ENCODE measurements at places on chromosomes 5 and 9.

GRCh38 chr9:32866273-32866672 lies 82.9 kb downstream of the TMEM215 start:
- no peak for DNase-seq

- no peak for DNase-seq
Measured at GRCh38 chr5:137096149-137097103, 402.7 kb downstream of the SPOCK1 start.

DNA sequence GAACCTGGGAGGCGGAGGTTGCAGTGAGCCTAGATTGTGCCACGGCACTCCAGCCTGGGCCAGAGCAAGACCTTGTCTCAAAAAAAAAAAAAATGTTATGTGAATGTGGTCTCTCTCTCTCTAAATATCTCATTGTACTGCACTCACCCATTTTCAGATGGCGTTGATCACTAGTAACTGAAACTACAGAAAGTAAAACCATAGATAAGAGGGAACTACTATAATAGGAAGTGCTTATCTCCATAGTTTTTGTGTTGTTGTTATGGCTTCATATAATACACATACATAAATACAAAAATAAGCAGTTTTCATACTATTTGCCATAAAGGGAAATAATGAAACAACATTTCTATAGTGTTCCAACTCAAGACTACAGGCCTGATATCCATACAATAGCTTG lies 9.1 kb downstream of the IL31RA start:
- DNase-seq: no peak

DNA sequence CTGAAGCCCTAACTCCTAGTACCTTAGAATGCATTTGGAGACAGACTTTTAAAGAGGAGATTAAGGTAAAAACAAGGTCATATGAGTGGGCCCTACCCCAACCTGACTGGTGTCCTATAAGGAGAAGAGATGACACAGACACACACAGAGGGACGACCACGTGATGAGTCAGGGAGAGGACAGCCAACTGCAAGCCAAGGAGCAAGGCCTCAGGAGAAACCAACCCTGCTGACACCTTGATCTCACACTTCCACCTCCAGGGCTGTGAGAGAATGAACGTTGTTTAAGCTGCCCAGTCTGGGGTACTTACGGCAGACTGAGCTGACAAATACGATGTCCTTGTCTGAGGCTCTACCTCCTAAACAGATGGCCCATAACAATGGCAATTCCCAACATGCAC lies 93.6 kb downstream of the ROR2 start:
- no peak for DNase-seq

DNA sequence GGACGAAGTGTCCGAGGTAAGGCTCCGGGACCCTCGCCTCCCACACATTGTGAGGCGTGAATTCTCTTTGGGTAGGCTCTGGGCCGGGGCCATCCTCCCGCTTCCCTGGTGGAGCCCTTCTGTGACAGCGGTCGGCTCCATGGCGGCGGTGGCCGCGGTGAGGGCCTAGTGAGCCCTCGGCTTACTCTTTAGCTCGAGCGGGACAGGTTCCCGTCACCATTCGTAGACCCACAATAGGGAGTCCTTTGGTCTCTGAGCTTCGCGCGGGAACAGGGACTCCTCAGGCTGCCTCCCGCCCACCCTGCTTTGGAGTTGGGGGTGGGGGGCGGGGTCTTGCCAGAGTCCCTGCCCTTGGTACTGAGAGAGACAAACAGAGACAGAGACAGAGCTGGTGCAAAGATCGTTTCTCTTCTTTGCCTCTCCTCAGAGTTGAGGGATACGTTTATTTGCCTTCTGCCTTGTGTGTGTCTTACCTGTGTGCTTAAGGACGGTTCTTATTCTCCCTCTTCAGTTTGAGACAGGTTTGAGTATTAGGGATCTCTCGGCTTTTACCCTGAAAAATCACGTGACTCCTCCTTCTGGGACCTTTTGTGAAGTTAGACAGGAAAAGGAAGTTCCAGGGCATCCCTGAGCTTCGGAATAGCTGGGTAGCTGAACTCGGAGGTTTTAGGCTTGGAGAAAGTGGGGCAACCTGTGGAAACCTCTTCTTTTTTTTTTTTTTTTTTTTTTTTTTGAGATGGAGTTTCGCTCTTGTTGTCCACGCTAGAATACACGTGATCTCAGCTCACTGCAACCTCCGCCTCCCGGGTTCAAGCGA lies 833 bp downstream of the ANKHD1 start:
- peak; percentile 34 for DNase-seq

DNA sequence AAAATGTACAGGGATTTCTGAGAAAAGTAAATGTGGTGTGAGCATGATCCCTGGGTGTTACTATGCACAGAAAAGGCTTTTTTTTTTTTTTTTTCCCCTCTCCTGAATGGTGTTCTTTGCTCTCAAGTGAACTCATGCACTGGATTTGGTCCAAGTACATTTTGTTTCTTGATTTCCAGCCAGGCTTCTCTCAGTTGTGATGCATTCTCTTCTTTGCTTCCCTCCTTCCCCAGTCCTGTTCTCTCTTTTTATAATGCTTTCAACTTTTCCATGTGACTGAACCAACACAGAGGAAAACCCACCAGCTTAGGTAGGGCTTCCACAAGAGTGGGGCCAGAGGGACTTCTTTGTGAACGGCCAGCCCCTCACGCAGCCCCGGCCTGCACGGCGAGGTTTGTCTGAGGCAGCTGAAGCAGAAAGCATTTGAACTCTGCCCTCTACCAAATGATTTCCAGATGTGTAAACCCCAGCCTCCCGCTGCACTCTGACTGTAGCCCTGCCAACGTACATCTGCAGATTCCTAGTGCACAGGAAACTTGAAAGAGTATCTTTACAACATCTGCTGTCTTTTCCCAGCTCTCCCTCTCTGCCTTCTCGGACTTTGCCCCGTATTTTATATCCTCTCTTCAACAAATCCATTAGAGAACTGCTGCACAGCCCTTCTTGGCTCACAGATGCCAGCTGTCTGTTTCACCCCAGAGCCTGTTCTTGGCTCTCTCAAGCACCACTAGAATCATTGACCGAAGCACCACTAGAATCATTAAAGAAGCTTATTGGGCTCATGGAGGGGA lies 71.8 kb upstream of the CD180 start:
- DNase-seq: no peak

DNA sequence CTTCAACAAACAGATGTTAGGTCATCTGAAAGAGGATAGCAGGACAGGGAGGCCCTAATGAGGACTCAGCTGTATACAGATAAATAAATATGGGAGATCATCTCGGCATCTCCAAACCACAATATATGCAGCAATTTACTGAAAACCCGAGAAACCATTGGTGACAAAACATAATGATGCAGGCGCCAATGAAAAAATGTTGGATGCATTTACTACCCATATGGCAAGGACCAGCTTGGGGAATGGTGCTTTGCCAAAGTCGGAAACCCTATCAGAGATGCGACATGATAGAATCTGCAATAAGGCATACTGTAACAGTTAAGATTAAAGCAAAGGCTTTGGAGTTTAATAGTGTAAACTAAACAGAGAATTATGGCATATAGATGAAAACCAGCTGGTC lies 92.0 kb downstream of the SNCAIP start:
- no peak for DNase-seq

DNA sequence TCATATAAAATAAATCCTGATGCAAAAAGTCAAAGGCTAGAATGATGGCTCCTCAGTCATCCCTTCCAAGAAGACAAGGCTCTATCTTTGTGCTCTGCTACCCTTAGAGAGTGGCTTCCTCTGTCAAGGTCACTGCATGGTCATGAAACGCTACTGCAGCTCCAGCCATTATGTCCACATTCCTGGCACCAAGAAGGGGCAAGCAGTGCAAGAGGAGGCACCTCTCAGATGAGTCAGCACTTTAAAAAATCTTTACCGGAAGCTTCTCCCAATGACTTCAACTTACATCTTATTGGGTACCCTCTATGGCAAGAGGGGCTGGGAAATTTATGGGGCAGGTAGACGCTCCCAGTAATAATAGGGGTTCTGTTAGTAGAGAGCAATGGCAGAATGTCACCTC lies 129.5 kb upstream of the CPEB4 start:
- no peak for DNase-seq

- no peak for DNase-seq
Measured at GRCh38 chr5:77175231-77175630, 35.2 kb upstream of the PDE8B start.

DNA sequence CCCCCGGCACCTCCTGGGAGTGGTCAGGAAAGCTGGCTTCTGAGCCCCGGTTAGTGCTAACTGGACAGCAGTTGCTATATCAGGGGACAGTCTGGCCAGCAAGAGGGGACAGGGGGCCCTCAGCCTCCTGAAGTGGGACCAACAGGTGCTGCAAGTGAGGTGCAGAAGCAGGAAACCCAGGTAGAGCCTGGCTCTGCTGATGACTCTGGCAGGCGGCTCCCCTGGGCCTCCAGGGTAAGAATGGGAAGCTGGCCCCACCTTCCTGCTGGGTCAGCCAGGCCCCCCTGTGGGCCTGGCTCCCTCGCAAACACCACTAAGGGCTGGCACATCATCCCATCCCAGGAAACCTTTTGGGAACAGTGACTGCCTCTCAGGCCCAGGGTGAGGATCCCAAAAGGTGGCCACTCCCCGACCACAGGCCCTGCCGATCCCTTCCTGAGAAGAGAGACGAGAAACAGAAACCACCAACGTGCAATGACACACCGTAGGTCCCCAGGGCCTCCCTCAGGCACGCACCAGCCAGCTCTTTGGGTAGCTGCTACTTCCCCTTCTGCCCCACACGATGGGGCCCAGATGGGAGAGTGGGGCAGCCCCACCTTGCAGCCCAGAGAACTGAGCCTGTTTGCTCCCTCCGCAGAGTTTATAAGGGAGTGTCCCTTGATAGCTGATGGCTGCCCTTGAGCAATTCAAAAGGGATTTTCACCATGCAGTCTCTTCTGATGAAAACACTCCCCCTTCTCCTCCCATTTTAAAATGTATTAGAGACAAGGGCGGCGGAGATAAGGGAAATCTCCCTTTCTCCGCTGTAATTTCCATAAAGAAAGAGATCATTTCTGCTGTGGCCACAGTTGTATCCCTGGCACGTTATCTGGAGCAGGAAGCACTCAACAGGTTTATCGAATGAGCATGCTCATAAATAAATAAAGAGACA lies 76.8 kb downstream of the STK10 start:
- peak; percentile 85 for DNase-seq

- DNase-seq: no peak
Measured at GRCh38 chr5:174400461-174400860, 323.9 kb upstream of the MSX2 start.

- no peak for DNase-seq
Measured at GRCh38 chr9:5951686-5952211, 61.1 kb downstream of the MLANA start.

GRCh38 chr9:33517373-33517772 lies 6.7 kb upstream of the ANKRD18B start:
- DNase-seq: no peak

- no peak for DNase-seq
Measured at GRCh38 chr5:60387051-60387440, 312.9 kb downstream of the DEPDC1B start.

DNA sequence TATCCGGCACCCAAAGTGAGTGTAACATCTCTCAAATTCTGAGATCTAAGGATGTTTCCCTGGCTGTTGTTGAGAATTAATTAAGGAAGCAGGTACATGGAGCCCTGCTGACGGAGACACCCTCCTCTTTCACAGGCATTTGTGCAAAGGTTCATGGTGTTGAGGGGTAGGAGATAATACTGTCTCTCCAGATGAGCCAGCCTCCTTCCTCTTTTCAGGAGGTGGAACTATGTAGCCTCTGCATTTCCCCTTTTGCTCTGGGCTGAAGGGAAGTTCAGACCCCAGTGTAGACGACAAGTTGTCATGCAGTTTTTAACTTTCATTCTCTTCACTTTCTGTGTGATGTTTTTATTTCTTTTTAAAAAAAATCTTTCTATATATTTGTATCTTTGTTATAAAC lies 107.5 kb downstream of the GALNT10 start:
- DNase-seq: no peak

DNA sequence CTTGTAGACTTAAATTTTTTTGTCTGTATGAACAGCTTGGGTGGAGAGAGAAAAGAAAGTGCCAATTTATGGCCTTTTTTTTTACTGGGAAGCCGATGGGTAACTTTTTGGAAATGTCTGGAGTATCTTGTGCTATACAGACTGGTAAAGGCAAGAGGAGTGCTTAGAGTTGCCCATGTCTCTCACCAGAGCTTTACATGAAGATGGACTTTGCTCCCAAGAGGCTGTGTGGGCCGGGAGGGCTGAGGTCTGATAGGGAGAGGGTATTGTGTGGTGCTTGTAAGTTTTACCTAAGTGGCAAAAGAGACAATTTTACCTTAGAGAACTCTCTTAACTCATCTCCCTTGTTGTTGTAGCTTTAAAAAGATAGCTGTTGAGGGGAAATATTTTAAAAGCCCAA lies 203.2 kb downstream of the SEMA6A start:
- no peak for DNase-seq

DNA sequence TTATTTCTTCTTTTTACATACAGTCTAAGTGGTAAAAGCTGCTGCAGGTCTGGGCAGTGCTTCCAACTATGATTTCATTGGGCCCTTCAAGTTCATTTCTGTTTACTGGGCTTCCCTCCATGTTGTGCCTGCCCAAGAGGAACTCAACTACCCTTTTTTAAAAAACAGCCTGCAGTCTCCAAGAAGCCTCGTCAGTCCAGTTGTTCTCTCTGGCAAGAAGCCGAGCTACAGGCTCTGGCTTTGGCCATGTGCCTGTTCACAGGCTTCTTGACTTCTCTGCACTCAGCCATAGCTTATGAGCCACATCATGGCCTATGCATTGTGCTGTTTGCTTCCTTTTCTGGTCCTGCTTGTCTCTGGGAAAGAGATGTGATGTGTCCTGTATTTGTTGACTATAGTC lies 119.7 kb upstream of the PJA2 start:
- no peak for DNase-seq

DNA sequence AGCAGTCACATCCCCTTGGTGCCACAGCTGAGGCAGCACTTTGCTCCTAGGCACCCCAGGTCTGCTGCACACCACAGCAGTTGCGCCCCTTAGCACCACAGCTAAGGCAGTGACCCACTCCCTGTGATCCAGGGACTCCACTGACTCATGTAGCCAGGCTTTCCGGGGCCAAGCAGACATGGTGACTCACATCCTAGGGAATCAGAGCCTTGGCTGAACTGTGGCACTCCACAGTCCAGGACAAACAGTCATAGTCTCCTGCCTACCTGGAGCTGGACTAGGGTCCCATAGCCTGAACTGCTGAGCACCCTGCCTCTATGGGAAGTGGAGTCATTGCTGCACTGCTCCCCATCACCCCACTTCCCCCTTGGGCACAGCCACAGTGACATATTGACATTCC lies 338.7 kb downstream of the NPR3 start:
- no peak for DNase-seq

GRCh38 chr9:13205824-13206223 lies 73.7 kb downstream of the MPDZ start:
- no peak for DNase-seq

DNA sequence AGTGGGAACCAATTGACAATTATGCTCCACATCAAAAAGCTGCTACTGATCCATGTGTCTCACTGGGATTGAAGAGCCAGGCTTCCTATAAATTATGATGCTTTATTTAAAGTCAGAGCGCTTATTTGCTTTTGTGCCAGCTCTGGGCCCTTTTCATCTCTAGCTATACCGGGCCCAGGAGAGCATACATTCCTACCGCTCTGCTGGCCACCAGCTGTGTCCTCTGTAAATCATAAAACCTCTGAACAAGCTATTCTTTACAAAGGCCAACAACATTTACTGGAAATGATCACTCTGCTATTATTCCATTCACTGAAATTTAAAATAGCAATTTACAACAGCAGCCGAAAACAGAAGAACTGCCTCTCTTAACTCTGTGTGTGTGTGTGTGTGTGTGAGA lies 86.6 kb downstream of the ZNF608 start:
- DNase-seq: no peak

- no peak for DNase-seq
Measured at GRCh38 chr9:108852079-108852478, 3.7 kb downstream of the ACTL7B start.
